ENCODE measurements at places on chromosomes 3 and 15.

GRCh38 chr15:70532531-70533186 lies 230.7 kb downstream of the UACA start:
- no peak for DNase-seq

GRCh38 chr3:109109574-109109973 lies 8.4 kb downstream of the MORC1 start:
- DNase-seq, result no peak

- DNase-seq, result no peak
Measured at GRCh38 chr3:143471705-143472104, 352.1 kb downstream of the CHST2 start.

DNA sequence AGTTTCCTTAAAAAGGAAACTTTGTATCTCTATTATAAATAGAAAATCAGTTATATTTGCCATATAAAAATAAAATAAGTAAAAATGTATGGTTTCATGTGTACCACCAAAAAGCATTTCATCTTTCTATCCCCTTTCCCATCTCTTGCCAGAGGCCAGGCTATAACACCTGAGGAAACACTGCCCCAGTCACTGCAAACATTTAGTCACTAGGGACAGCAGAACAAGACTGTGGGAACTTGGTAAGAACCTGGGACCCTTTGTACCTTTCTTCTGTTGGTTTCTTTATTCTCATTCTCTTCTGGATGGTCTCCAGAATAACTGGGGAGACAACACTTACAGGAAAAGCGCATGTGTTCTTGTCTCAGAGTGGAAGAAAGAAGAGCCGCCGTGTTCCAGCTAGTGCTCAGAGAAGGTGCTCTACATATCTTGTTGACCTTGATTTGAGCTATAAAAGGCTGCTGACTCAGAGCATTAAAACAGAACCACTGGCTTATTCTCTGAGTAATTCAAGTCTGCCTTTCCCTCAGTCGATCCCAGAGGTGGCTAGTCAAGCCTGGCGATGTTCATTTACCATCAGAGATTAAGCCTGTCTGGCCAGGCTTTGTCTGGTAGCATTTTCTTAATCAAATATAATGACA lies 361.6 kb downstream of the RBMS3 start:
- no peak for DNase-seq

- DNase-seq, result no peak
Measured at GRCh38 chr3:14415501-14415900, 13.1 kb downstream of the SLC6A6 start.

DNA sequence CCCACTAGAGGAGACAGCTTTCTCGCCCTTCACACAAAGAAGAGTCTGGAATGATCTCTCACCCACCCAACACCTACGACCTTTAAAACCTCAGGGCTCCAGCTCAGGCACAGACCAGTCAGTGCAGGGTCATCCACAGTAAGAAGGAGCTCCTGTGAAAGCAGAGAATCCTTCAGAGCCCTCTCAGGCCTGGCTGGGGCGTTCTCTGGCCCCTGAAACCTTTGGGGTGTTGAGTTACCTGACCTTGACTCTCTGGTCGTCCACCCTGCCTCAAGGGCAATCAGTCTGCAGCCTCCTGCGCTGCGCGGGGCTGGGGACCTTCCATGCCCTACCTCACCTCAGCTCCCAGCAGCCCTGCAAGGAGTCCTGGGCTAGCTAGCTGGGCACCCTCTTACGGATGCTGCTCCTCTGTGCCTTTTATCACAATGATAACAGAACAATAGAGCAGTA lies 106.2 kb downstream of the ADCY5 start:
- no peak for DNase-seq
